ENCODE measurements at places on chromosomes 1 and 21. TPM values are rescaled to one million over a fixed set of nuclear protein-coding genes. Genes with fewer than 3 reads are reported as not detected.

DNA sequence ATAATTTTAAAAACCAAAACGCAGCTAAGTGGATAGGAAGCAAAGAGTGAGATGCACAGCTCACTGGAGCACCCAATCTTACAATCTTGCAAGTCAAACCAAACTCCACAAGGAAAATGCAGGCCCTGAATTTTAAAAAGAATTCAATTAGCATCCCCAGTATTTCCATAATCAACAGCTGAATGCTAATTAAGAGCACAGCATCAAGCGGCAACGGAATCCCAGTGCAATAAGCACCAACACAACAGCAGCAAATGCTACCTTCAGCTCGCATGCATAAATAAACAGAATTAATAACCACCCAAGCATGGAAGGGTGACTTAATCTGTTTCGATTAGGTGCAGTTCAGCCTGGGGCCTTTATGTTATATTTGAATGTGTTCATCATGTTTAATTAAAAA lies 142.9 kb downstream of the SLC45A1 start:
- no peak overlapping the region for H3K4me3 ChIP-seq
- DNase-seq, result no peak
- H3K4me1 ChIP-seq, result no peaks in the 10 kb centered on the region
- no peaks in the 10 kb centered on the region for H3K27me3 ChIP-seq

- no peak overlapping the region for H3K4me3 ChIP-seq
- H3K36me3 ChIP-seq, result peaks cover 4% of the 10 kb centered on the region
- no peak for DNase-seq
- H3K27ac ChIP-seq, result no peak overlapping the region
- H3K4me1 ChIP-seq, result no peaks in the 10 kb centered on the region
These were observed 18.7 kb upstream of the DPH5 start for GRCh38 chr1:101044259-101044658.

Gene UBL4B
- total RNA-seq, result not detected

Gene TBX19
- 5.2 TPM for total RNA-seq

Gene SLC44A3
- not detected for total RNA-seq

Gene CYP4A22
- total RNA-seq, result not detected

Gene FAAH
- 4.7 TPM for total RNA-seq

Gene SH3BGR
- 0.75 TPM for total RNA-seq

Gene PRKAA2
- not detected for total RNA-seq

DNA sequence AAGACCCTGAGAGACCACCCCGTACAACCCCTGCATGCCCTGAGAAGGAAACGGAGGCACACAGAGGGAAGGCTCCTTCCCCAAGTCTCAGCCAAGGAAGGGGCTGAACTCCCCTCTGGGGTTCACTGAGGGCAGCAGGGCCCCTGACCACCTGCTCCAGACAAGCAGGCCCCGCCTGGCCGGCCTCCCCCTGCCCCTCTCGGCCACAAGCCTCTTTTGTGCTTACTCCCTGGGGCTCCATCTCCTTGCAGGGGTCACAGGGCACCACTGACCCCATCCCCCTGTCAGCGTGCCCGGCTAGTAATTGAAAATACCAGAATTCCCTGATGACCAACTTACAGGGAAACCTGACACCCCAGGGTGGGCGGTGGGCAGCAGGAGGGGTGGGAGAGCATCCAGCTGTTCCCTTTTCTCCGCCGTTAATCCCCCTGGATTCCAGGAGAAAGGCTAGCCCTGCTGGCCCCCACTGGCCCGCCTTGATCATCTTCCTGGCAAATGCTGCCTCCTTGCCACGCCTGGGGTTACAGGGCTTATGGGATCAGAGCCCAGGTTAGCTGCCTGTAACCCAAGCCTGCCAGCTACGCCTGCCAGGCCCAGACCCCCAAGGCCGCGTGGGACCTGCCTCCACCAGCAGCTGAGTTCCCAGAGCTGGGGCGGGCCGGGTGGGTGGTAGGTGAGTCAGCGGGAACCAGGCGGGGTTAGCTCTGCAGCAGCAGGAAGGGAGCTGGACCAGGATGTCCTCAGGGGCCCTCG lies 96.1 kb downstream of the LACTBL1 start:
- DNase-seq, result no peak
- H3K27me3 ChIP-seq, result no peaks in the 10 kb centered on the region
- peaks cover 4% of the 10 kb centered on the region for H3K4me1 ChIP-seq
- no peaks in the 10 kb centered on the region for H3K36me3 ChIP-seq
- no peak overlapping the region for H3K27ac ChIP-seq
- no peak overlapping the region for H3K4me3 ChIP-seq

- DNase-seq, result peak; percentile 4
- no peaks in the 10 kb centered on the region for H3K36me3 ChIP-seq
- H3K4me1 ChIP-seq, result peaks cover 4% of the 10 kb centered on the region
- H3K27me3 ChIP-seq, result no peaks in the 10 kb centered on the region
These were observed 38.4 kb upstream of the TENT5C start for GRCh38 chr1:117567435-117567834.

GRCh38 chr1:38009088-38009840 lies 3.3 kb upstream of the UTP11 start:
- H3K4me1 ChIP-seq, result peaks cover 85% of the 10 kb centered on the region
- DNase-seq, result peak; percentile 61
- no peaks in the 10 kb centered on the region for H3K36me3 ChIP-seq
- H3K4me3 ChIP-seq, result no peak overlapping the region

Gene CASQ1
- total RNA-seq, result not detected

DNA sequence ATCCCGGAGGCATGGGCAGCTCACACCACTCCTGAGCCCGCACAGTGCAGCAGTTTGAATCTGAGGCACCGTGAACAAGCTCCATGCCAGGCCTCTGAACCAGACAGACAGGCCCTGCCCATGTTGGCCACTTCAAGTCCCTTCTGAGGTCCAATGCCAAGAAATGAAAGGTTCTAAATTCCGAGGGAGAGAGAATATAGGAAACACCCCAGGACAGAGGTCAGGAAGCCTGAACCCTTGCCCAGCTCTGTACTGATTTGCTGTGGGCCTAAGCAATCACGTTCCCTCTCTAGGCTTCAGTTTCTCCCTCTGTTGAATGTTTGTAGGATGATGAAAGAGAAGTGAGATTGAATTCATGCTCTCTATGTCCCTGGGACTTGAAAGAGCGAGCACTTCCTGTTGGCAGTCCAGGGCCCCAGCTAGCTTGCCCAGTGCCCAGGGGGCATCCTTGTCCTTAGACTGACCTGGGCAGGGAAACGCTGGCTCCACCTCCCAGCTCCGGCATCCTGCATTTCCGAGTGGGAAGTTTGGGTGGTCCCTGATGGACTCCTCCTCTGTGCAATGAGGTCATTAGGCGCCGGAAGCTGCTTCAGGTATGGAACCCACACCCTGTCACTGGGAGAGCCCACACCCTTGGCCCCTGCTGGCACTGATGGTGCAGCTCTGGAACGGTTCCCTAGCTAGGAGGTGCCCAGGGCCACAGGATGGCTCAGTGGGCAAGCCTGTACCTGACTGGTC lies 242.4 kb upstream of the TMEM51 start:
- H3K27ac ChIP-seq, result no peak overlapping the region
- H3K4me1 ChIP-seq, result no peaks in the 10 kb centered on the region
- H3K27me3 ChIP-seq, result no peaks in the 10 kb centered on the region
- H3K36me3 ChIP-seq, result no peaks in the 10 kb centered on the region
- no peak overlapping the region for H3K4me3 ChIP-seq
- DNase-seq, result no peak

- H3K4me1 ChIP-seq, result no peaks in the 10 kb centered on the region
- H3K27ac ChIP-seq, result no peak overlapping the region
- DNase-seq, result no peak
These were observed 16.4 kb downstream of the WDR4 start for GRCh38 chr21:42862774-42863503.

Gene SPRR2E
- not detected for total RNA-seq

Gene PPM1J
- not detected for total RNA-seq

DNA sequence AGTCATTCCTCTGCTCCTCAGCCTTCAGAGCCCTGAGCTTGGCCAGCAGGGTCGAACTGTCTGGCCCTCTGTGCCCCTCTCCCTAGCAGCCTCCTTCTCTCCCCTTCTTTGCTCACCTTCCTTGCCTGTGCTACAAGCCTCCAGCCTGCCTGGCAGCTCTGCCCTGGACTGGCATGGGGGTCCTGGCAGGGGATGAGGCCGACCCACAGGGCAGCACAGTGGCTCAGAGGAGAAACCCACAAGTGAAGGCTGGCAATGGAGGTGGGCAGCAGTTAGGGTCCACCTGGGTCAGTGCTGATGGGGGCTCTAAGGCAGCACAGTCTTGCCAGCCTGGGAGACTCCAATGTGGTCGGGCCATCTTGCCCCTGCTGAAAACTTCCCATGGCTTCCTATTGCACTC lies 274.2 kb downstream of the GRIK3 start:
- DNase-seq, result no peak
- no peaks in the 10 kb centered on the region for H3K36me3 ChIP-seq
- no peaks in the 10 kb centered on the region for H3K4me1 ChIP-seq
- no peaks in the 10 kb centered on the region for H3K27me3 ChIP-seq
- no peak overlapping the region for H3K4me3 ChIP-seq

Gene PGBD2
- total RNA-seq, result 9.2 TPM

- H3K4me1 ChIP-seq, result peaks cover 33% of the 10 kb centered on the region
- no peaks in the 10 kb centered on the region for H3K27me3 ChIP-seq
- peaks cover 14% of the 10 kb centered on the region for H3K36me3 ChIP-seq
- peak; percentile 40 for DNase-seq
- H3K4me3 ChIP-seq, result peak overlapping the region; percentile 86
These were observed 707 bp downstream of the PRCC start for GRCh38 chr1:156767879-156768604.

DNA sequence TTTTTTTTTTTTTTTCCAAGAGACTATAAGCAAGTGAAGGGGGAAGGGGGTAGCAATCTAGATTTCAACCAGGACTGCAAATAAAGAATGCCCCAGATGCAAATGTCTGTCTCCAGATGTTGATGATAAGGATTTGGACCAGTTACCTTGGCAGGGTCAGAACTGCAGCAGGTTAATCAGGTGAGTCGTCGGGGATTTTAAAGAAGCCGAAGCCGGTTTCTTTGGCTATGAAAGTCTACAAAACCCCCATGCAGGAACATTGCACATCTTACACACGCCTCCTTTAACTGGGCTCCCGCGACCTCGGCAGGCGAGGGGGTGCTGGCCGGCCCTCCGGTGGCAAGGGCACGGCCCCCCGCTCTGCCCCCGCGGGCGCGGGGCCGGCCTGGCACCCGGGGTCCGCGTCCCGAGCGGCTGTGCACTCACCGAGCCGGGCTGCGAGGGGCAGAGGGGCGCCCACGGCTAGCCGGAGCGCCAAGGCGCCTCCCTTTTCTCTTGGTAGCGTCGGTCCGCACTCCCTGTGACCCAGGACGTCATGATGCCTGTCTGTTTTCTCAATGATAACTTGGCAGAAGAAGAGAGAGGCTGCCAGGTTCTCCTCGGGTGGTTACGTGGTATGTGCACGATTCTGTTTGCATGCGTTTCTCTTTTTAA lies 366.3 kb upstream of the ESRRG start:
- no peak overlapping the region for H3K4me3 ChIP-seq
- H3K36me3 ChIP-seq, result no peaks in the 10 kb centered on the region
- H3K4me1 ChIP-seq, result peaks cover 3% of the 10 kb centered on the region

DNA sequence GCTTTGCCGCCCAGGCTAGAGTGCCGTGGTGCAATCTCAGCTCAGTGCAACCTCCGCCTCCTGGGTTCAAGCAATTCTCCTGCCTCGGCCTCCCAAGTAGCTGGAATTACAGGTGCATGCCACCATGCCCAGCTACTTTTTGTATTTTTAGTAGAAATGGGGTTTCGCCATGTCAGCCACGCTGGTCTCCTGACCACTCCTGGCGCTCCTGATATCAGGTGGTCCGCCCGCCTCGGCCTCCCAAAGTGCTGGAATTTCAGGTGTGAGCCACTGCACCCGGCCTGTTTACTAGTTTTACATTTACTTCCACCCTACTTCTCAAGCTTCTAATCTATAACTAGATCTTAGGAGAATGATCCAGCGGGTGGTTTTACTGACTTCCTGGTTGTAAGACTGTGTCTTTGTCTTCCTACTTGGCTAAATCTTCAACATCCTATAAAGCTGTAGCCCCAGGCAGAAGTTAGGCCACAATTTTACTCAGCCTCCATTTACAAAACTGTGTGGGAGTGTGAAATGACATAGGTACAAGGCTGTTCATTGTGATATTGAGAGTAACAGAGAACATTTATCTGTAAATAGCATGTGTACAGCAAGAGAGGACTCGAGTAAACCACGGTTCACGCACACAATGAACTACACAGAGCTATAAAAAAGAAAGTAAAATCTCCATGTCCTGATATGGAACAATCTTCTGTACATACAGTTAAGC lies 9.6 kb upstream of the POU2F1 start:
- H3K36me3 ChIP-seq, result no peaks in the 10 kb centered on the region
- H3K27me3 ChIP-seq, result no peaks in the 10 kb centered on the region
- no peaks in the 10 kb centered on the region for H3K4me1 ChIP-seq
- H3K27ac ChIP-seq, result no peak overlapping the region
- no peak for DNase-seq

DNA sequence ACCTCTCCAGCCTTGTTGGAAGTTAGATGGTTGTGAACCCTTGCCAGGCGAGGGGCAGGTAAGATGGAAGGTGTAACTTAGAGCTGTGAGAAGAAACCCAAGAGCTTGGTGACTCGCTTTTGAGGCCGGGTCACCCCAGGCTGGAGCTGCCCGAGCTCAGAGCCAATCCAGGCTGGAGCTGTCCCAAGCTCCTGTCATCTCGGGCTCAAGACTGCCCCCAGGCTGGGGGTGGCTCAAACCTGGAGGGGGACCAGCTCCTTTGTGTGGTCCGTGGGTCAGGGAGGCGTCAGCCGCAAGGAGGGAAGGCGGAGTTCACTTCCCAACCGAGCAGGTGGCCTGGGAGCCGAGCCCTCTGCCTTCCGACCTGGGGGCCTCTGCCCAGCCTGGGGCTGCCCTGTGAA lies 2.0 kb downstream of the HUNK start:
- H3K27ac ChIP-seq, result no peak overlapping the region
- H3K4me1 ChIP-seq, result peaks cover 3% of the 10 kb centered on the region
- H3K4me3 ChIP-seq, result no peak overlapping the region
- no peak for DNase-seq

DNA sequence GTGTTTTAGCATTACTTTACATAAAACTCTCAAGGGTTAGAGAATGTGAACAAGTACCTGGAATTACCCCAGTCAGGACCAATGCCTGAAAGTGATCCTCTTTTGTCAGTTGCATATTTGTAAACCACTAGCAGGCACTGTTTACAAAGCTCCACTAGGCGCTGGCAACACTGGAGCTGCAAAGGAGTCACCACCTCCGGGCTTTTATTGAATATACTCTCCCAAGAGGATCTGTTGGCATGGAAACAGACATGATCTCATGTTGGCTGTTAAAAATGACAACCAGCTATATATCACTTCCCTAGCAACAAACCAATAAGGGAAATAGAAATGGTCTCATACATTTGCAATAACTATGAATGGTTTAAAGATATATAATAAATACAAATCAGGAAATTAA lies 116.0 kb downstream of the TTLL7 start:
- H3K4me1 ChIP-seq, result no peaks in the 10 kb centered on the region
- H3K4me3 ChIP-seq, result no peak overlapping the region
- H3K27me3 ChIP-seq, result peaks cover 2% of the 10 kb centered on the region
- H3K27ac ChIP-seq, result no peak overlapping the region
- no peaks in the 10 kb centered on the region for H3K36me3 ChIP-seq

Gene C1orf167
- not detected for total RNA-seq

Gene OR6K6
- not detected for total RNA-seq

Gene CLIC6
- total RNA-seq, result not detected

Gene MARCKSL1
- 21.8 TPM for total RNA-seq
